ENCODE measurements at places on chromosomes 4 and X.
A peak's percentile ranks its signal among the peaks of the same experiment; 100 is the strongest.

DNA sequence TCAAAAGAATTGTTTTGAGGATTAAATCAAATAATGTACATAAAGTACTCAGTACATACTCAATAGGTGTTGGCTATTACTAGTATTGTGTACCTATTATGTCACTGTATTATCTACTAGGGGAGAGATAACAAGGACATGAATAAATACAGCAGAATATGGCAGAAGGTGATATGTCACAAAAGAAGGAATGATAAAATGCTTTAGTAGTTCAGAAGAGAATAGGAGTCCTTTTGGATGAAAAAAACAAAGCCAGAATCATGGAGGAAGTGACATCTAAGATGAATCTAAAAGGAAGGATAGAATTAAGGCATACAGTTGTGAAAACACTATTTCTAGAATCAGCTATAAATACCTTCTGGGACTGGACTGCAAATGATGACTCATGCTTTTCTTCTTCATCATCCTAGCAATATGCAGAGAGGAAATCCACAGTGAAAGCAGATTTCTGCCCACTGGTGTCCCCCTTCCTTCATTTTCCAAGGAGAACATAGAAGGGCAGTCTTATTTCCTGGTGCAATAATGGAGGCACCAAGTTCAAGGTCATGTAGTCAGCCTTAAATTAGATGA, 98.7 kb downstream of the GLUD2 start:
- DNase-seq = no peak

- no peak for DNase-seq
Measured at GRCh38 chrX:13050151-13050550, 5.7 kb upstream of the FAM9C start.

DNA sequence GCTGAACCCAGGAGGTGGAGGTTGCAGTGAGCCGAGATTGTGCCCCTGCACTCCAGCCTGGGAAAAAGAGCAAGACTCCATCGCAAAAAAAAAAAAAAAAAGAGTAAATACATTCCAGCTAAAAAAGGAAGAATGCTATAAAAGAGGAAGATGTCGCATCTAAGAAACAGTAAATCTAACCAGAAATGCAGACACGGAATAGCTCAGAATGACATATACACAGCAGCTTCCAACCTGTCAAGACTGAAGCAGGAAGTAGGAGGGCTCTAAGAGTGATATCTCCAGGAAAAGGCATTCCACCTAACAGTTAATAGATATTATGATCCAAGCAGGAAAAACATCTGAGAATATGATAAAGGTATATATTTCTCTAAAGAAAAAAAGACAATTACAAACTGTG, 16.0 kb downstream of the CLOCK start:
- no peak for DNase-seq

DNA sequence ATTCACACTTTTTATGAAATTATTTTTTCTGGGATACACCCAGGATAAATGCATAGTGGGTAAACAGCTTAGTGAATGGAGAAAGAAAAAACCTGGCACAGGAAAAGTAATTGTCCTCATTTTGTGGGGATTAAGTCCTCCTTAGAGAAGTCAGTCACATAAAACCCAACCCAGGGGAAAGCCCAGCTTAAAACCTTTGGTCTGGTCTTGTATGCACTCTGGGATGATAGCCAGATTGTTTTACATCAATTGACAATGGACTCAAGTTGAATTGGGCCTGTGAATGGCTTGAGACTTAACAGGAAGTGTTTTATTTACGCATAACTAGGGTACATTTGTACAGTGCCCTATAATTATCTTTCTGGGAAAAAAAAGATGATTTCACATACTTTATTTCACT, 561.3 kb upstream of the GRIA3 start:
- DNase-seq = peak; percentile 86

DNA sequence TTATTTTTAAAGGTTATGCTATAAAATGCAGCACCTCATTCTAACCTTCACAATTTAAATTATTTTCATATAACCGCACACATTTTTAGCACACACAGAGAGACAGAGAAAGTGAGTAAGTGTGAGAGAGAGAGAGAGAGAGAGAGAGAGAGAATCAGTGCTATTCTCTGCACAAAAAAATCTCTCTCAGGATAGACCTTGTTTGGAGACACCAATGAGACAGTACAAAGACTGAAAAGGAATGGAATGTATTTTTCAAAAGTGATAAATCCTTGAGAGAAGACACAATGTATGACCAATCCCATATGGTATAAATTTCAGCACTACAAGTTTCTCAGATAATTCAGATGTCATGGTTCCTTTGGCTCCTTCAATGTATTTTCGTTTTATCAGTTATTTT, 132.1 kb upstream of the PCDH18 start:
- no peak for DNase-seq

DNA sequence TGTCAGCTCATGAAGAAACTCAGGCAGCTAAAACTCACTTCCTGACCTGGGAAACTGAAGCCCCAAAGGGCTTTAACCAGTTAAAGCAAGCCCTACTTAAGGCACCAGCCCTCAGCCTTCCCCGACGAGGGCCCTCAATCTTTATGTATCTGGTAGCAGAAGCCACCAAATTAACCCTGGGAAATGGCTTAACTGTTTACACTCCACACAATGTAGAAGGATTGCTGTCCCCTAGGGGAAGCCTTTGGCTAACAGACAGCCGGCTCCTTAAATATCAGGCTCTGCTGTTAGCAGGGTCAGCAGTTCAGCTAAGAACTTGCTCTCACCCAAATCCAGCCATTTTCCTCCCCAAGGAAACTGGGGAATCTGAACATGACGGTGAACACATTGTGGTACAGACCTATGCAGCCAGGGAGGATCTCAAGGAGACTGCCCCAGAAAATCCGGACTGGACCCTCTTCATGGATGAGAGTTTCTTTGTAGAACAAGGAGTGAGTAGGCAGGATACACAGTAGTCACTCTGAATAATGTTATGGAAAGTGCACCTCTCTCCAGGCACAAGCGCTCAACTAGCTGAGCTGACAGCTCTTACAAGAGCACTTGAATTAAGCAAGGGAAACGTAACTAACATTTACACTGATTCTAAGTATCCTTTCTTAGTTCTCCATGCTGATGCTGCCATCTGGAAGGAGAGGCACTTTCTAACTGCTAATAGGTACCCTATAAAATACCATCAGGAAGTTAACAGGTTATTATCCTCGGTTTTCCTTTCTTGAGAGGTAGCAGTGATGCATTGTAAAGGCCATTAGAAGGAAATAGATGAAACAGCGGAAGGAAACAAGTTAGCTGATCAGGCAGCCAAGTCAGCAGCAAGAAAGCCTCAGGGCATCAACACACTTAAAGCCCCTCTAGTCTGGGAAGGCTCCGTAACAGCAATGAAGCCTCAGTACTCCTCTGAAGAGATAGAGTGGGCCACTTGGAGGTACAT, 9.6 kb upstream of the NAF1 start:
- peak; percentile 20 for DNase-seq

GRCh38 chr4:69060651-69061308, 35.5 kb upstream of the UGT2B7 start:
- DNase-seq = peak; percentile 26

DNA sequence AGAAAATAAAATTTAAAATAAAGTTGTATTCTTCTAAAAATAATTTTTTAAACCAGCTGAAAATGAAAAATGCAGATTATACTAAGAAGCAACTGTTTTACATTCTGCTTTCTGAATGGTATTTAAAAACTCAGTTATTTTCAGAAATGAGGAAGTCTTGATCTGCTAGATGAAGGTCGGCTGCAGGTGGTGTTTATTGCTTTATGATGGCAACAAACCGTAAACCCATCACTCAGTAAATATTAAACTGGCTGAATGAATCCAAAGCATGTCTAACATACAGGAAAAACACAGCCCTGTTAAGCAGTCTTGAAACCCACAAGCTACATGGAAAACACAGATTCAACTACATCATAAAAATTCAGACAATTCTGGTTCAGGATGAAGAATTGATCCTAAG, 29.3 kb downstream of the DYNLT3 start:
- DNase-seq = peak; percentile 28

GRCh38 chrX:152950786-152951185, 43.1 kb downstream of the PNMA5 start:
- no peak for DNase-seq

- peak; percentile 45 for DNase-seq
Measured at GRCh38 chr4:109411964-109412363, 21.7 kb upstream of the SEC24B start.

DNA sequence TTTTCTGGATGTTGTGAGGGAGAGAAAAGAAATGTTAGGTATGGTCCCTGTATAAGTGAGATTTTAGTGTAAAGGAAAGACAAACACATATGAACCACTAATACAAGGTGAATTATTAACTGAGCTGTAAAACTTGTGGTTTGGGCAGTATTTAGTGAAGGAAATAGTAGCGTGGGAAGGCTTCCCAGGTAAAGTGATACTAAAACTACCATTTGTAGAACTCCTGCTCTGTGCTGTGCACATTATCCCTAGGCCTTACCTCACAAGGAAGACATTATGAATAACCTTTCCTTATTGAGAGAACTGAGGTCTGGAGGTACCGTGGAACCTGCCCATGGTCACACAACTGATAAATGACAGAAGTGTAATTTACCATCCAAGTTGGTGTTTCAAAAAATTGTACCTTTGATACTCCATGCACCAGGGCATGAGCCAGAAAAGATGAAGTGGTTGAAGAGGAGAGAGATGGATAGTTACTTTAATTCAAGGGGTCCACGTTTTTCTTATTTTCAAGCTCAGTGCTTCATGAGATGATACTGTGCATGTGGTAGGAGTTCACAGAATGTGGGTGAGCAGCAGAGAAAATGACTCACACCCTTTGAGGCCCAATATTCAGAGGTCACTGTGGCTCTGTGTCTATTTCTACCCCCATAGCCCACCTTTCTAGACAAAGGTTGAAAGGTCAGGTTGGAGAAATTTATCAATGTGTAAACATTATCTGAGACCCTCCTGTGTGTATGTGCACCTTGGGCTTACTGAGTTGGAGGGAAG, 2.6 kb upstream of the VSIG4 start:
- DNase-seq = no peak

GRCh38 chrX:71107762-71108360, 1.3 kb upstream of the CXorf65 start:
- no peak for DNase-seq

GRCh38 chrX:31212856-31213748, 141.3 kb upstream of the FTHL17 start:
- peak; percentile 12 for DNase-seq

GRCh38 chrX:139112432-139112831, 400.9 kb upstream of the FGF13 start:
- DNase-seq = peak; percentile 16

GRCh38 chrX:48956728-48957414, 536 bp downstream of the OTUD5 start:
- DNase-seq = no peak

DNA sequence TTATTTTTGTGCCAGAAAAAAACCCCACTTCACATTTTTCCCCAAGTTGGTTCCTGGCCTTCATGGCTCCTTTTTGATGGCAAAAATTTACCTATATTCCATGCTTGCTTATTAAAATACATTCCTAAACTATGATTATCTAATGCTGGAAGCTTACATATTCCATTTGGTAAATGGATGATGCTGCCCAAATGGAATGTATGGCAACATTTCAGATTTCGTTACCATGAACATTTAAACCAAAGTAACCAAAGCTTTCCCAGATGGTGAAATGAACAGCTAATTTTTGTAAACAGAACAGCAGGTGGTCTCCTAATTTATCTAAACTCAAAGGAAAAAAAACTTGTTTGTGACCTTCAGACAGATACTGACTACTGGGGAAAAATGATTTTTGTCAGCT, 110.8 kb upstream of the TEX13A start:
- DNase-seq = no peak

GRCh38 chrX:69538321-69538876, 34.3 kb downstream of the NALF2 start:
- peak; percentile 3 for DNase-seq

- DNase-seq = no peak
Measured at GRCh38 chrX:134714633-134715110, 56.4 kb upstream of the PLAC1 start.

DNA sequence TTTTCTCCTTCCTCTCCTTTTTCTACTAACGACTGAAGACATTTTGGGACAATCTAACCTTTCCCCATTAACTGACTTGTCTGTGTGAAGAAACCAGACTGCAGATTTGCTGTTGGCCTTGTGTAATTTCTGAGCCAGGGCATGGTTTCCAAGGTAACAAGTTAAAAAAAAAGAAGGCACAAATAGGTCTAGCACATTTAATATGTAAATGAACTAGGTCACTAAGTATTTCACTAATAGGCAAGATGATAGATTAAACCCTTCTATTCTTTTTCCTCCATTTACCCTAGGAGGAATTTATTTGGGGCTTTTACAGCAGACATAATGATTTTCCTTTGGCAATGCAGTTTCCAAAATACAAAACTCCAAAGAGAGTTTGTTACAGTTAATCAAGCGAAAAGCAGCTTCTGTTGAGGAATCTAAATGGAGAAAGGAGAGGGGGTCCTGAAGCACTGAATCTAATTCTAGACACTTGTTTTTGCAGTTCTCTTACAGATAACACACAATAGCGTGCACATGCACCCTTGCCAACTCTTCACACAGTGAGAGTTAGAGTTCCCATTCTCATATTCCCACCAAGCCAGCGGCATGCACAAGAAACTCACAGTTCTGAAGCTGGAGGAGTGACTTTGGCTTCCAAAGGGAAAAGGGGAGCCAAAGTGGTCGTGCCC, 72.0 kb downstream of the TSPAN5 start:
- DNase-seq = no peak

DNA sequence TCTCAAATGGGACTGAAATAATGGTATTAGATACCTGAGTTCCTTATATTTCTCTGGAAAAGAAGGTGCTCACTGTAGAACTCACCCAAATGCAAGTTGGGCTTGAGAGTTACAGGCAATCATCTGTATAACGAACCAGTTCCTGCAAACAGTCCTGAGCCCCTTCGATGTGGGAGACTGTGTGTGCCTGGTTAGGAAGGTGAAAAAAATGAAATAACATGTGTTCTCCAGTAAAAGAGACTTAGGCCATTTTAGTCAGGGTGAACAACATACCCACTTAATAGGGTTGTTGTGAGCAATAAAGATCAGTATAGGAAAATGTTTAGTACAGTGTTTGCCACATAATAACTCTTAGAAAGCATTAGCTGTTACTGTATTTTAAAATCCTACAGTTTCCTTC, 23.4 kb downstream of the STIM2 start:
- DNase-seq = no peak

- no peak for DNase-seq
Measured at GRCh38 chrX:54178100-54178940, 4.7 kb downstream of the FAM120C start.

DNA sequence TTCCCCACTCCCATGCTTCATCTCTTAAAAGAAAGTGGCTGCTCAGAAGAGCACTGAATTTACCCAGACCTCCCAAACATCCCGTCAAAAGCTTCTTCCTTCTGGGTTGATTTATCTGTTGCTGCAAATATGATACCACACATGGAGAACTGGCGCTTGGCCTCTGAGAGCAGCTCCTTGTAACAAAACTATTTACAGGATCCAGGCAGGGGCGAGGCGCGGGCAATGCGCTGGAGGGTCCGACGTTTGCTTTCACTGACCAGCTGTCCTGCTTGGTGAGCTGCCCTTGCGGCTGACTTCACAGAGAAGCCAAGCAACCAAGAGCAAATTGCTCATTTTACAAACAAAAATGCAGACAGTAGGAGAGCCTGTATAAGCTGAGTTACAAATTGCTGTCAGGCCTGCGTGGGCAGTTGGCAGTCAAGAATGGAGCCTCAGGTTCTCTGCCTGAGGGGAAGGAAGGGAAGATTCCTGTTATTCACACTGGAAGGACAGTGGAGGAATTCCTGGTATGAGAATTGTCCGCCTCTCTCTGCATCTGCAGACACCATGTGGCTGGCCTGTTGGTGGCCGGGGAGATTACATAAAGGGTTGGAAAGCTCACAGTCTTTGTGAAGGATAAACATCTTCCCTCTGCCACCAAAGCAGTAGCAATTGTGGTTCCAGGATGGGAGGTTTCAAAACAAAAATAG, 192.2 kb upstream of the LEF1 start:
- peak; percentile 24 for DNase-seq
